ENCODE measurements at places on chromosomes 2 and 18.
A peak's percentile ranks its signal among the peaks of the same experiment; 100 is the strongest.

GRCh38 chr18:44826418-44827259, 146.0 kb downstream of the SETBP1 start:
- no peak for DNase-seq

- DNase-seq, result no peak
Observed at GRCh38 chr2:15708865-15709820, 117.5 kb downstream of the DDX1 start.

DNA sequence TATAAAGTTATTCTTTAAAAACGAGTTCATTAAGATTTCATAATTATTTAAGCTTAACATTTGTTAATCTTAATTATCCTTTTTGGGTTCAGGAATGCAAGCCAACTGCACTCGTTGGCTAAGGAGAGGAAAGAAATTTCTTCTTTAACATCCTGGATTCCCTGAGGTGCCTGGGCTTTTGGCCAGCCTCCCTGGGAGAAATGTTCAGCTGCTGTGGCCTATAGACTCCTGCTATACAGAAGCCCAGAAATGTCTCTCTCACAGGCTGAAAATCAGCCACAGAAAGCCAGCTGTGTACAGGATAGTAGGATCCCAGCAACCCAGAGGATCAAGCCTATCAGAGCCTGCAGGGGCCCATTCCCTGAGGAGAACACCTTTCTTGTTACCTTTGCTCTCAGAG, 430.3 kb downstream of the XIRP2 start:
- DNase-seq, result no peak

GRCh38 chr2:38187541-38188011, 111.6 kb upstream of the CYP1B1 start:
- no peak for DNase-seq

GRCh38 chr2:9095226-9095625, 91.7 kb upstream of the MBOAT2 start:
- DNase-seq, result no peak

GRCh38 chr2:132871831-132872230, 201.8 kb upstream of the LYPD1 start:
- no peak for DNase-seq

DNA sequence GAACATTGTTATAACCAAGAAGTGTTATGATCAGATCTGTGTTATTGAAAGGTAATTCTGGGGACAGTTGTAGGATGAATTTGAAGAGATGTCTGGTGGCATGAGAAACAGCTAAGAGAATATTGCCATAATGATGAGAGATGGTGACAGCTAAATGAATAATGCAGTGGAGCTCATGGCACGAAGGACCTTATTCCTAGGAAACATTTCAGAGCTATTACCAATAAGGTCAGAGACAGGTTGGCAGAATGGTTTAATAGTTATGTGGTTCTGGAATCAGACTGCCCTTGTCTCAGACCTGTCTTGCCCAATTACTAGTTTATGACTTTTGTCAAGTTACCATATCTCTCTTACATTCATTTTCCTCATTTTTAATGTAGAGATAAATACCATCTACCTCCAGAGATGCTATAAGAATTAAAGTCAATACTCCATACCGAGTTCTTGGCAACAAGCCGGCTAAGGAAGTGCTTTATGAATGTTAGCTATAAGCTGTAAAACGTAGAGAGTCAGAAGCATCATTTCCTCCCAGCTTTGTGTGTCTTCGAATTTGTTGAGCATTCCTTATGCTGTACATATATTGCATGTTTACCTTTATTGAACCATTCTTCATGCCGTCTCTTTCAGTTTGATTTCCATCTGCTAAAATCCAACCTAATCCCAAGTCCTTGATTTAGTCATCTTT, 73.6 kb upstream of the COL5A2 start:
- no peak for DNase-seq

DNA sequence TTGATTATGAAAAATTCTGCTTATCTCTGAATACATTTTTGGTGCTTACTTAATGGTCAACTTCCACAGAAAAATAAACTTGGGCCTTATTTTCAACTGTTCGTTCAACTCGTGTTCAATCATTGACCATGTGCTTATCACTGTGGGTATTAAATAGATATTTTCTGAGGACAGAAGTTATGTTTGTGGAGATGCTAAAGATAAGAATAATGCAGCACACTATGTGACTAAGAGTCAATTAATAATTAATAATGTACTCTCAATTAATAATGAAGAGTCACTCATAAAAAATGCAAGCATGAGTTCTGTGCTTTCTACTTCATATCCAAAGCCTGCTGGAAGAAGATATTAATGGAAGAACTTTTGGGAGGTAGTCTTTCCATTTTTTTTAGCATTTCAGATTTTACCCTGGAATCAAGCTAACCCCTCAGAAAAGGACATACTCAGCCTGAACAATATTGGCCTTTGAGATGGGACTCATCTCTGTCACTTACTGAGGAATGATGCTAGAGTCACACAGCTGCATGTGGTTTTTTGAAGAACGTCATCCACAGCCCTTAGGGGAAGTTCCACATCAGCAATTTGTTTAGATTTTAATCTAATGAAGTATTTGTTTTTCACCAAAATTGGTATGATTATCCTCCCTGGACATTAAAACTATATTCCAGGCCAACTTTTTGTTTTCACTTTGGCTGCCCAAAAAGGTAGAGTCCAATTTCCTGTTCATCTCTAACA, 191.9 kb upstream of the CRIM1 start:
- DNase-seq, result no peak

DNA sequence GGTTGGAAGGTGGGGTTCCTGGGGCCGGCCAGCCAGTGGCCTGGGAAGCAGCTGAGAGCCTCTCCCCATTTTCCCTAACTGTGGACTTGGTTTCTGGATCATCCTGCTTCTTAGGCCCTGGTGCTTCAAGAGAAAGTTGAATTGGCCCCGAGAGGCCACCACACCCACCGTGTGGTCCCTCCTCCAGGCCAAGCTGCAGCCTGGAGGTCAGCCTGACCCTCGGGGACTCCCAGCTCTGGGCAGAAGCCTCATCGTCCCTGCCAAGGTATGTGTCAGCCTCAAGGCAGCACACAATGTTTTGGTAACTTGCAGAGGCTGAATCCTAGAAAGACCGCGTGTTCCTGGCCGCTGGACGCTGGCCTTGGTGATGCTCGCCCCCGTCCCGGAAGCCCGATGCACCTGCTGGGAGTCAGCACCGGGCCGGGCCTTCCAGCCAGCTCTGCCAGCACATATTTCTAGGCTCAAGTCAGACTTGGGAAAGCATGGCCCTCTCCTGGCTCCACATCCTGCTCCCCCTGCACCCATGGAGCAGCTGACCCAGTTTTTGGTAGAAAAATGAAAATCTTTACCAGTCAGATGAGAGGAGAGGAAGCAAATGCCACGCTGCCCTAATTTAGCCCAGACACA, 72.6 kb downstream of the ACTR2 start:
- DNase-seq, result no peak

DNA sequence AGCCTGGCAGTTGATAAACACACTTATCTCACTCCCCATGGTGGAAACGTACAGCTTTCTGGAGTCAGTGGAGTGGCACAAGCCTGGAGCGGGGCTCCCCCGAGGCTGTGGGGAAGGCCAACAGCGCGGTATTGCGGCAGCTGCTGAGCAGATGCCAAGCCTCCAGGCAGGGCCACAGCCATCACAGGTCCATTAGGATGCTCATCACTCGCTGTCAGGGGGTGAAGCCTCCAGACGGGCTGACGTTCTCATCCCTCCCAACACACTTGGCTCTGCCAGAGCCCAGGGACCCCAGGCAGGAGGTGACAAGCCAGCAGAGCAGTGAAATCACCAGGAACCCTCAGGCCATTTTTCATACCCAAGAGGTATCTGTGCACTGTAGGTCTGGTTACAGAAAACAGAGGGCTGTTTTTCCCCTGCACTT, 529.2 kb upstream of the KLHL29 start:
- no peak for DNase-seq

DNA sequence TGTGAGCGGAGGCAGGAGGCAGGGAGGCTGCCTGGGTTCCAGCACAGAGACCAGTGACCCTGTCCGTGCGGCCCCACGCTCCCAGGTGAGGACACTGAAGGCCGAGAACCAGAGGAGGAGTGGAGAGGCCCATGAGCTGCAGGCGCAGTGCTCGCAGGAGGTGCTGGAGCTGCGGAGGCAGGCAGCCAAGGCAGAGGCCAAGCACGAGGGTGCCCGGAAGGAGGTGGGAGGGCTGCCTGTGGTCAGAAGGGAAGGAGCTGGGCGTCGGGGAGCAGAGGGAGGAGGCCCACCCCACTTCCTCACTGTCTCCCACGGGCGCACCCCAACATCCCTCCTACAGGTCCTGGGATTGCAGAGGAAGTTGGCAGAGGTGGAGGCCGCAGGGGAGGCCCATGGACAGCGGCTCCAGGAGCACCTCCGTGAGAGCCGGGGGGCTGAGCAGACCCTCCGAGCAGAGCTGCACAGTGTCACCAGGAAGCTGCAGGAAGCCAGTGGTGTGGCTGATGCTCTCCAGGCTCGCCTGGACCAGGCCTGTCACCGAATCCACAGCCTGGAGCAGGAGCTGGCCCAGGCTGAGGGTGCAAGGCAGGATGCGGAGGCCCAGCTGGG, 33.0 kb upstream of the SNED1 start:
- DNase-seq, result no peak

GRCh38 chr18:49850636-49851035, 37.3 kb upstream of the ACAA2 start:
- no peak for DNase-seq

DNA sequence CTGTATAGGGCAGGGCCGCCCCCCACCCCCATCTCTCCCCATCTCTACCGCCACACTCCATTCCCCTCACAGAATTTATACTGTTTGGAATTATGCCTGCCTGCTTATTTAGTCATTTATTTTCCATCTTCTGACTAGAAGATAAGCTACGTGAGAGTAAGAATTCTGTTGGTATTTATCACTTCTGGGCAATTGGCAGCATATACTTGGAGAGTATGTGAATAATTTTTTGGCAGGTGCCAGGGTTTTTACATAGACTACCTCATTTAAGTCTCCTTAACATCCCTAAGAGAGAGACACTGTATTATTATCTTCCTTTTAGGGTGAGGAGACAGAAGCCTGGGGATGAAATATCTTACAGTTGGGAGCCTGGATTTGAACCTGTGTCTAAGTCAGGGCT, 45.0 kb downstream of the SLC4A1AP start:
- no peak for DNase-seq

GRCh38 chr2:10473121-10473756, 25.1 kb upstream of the ODC1 start:
- no peak for DNase-seq

GRCh38 chr18:36372903-36373311, 75.4 kb downstream of the FHOD3 start:
- no peak for DNase-seq

DNA sequence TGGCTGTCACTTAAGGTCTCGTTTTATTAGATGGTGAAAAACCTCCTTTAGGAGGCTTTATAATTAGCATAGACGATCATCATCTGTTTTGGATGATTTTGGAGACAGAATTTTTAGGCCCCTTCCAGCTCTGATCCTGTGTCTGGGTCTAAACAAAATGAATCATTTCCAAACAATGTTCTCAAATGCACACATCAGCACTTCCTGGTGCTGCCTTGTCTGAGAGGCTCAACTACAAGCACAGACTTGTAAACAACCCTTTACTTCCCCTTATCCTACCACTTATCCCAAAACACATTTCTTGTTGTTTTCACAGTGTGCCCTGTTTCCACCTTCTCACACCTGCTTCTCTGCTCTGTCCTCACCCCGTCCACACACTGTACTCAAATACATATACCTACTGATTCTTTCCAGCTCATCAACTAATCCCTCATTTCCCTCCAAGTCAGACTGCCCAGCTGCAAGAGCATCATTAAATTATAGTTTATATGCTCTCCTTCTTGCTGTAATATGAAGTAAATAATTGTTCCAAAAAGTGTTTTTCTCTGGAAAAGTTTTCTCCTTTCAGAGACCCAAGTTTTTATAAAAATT, 71.2 kb upstream of the COL3A1 start:
- DNase-seq, result no peak

- no peak for DNase-seq
Observed at GRCh38 chr2:12990523-12990922, 273.8 kb downstream of the TRIB2 start.

DNA sequence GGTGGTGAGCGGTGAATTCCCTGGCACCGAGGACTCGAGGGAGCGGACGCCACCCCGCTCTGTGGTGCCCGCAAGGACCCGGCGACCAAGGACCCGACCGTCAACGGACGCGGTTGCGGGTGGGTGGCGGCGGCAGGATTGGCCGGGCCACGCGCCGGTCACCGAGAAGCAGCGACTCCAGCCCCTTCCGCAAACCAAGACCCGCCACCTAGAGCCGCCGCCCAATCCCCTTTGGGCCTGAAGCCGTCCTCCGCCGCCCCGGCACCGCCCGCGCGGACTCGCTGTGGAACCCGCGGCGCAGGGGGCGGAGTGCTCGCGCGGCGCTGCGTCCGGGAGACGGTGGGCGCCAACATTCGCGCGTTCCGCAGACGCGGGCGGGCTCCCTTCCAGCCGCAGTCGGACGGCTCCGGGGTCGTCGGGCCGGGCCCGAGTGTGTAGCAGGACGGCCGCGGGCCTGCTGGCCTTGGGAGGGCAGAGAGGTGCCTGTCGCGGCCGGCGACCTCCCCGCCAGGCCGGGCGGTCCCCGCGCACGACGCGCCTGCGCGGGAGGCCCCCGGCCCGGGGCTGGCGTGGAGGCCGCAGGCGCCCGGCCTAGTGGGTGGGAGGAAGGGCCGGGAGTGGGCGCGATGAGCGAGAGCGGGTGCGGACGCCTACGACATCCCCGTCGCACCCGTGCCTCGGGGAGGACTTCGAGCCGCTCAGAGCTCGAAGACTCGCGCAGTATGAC, at the start of the genes FAM228B and PFN4:
FAM228B (plus strand) TSS at position 275 of the 727 bp plus-strand sequence. CDS start 893 bp downstream, outside the sequence.
PFN4 (minus strand) TSS at position 140 of the 727 bp plus-strand sequence. CDS start 799 bp downstream, outside the sequence.
- peak; percentile 35 for DNase-seq

- no peak for DNase-seq
Observed at GRCh38 chr18:62900132-62900883, 185.0 kb downstream of the PHLPP1 start.

DNA sequence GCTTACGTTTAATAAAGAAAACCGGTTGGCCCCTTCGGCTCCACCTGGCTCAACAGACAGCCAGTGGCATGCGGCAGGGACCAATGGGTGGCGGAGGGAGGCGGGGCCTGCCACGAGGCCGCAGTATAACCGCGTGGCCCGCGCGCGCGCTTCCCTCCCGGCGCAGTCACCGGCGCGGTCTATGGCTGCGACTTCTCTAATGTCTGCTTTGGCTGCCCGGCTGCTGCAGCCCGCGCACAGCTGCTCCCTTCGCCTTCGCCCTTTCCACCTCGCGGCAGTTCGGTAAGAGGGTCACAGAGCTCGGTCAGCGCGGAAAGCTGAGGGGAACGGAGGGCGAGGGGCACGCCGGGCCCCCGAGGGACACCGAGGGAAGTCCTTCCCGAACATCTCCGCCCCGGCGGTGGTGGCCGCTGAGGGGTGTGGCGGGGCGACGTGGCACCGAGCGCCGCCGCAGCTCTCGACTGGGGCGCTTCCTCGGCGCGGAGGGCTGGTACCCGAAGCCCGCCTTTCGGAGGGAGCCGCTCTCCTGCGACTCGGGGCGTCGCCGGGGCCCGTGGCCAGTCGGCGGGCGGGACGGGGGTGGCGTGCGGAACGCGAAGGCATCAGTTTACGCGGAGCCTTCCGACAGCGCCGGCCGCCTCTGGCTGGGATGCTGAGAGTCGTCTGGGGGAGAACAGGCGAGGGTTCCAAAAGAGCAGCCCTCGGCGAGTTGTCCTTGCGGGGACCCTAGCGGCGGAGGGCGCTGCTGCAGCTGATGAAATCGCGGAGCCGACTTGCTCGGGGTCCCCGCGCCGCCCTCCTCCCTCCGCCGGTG, at the start of gene MTHFD2:
MTHFD2 (plus strand) TSS at position 155 of the 814 bp plus-strand sequence; CDS start at position 182, 27 bp downstream.
- DNase-seq, result peak; percentile 79
